ENCODE measurements at places on chromosomes 1 and 21.

DNA sequence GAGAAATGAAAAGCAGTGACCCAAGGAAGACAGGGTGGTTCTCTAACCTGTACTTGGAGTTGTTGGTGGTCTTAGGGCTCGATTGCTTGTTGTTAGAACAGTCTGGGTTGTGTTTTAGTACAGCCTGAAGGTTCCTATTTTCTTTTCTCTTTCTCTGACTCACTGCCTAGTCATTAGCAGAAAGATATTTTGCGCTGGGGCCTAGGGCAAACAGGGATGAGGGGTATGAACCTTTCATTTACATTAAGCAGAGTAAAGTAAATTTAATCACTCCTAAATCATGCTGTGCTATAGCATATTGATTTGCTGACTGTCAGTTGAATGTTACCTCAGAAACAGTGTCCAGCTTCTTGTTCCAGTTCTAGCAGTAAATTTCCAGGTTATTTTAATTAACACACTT lies 197.2 kb downstream of the RWDD3 start:
- no peak for DNase-seq

- no peak for DNase-seq
Measured at GRCh38 chr1:58003988-58004387, 542.5 kb downstream of the OMA1 start.

DNA sequence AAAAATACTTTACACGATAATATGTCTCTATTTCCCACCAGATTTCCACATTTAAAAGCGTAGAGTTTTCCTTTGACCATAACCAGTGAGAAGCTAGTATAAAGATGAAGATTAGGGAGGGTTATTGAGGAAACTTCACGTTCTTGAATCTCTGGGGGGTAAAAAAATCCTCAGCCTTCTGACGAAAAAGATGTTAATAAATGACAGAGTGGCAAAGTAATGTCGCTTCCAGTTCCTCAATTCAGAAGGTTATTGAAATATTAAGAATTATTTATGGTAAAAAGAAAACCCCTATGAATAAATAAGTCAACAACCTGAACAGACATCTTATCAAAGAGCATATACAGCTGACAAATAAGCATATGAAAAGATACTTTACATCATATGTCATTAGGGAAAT lies 241.0 kb downstream of the GPATCH2 start:
- no peak for DNase-seq

GRCh38 chr1:40648928-40649591 lies 16.4 kb downstream of the RIMS3 start:
- no peak for DNase-seq

GRCh38 chr1:216073793-216074595 lies 349.3 kb downstream of the USH2A start:
- no peak for DNase-seq

- no peak for DNase-seq
Measured at GRCh38 chr21:40054403-40054802, 187.2 kb downstream of the PCP4 start.

GRCh38 chr1:28890435-28890834 lies 23.9 kb upstream of the EPB41 start:
- no peak for DNase-seq

DNA sequence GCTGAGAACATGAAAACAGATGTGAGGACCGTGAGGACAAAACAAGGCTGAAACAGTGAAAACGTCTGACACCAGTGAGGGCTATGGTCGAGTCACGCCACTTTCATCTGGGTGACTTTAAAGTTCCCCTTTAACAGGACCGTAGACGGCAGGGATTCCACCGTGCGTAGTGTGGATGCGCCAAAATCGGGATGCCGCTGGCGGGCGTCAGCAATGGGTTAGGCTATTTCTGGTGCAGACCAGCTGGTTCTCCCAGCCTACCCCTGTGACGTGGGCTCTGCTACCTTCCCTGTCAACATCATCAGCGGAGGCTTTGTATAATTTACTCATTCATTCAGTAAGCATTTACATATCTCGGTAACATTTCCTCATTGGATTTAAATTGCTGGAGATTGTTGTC lies 246.6 kb upstream of the AJAP1 start:
- DNase-seq: no peak

DNA sequence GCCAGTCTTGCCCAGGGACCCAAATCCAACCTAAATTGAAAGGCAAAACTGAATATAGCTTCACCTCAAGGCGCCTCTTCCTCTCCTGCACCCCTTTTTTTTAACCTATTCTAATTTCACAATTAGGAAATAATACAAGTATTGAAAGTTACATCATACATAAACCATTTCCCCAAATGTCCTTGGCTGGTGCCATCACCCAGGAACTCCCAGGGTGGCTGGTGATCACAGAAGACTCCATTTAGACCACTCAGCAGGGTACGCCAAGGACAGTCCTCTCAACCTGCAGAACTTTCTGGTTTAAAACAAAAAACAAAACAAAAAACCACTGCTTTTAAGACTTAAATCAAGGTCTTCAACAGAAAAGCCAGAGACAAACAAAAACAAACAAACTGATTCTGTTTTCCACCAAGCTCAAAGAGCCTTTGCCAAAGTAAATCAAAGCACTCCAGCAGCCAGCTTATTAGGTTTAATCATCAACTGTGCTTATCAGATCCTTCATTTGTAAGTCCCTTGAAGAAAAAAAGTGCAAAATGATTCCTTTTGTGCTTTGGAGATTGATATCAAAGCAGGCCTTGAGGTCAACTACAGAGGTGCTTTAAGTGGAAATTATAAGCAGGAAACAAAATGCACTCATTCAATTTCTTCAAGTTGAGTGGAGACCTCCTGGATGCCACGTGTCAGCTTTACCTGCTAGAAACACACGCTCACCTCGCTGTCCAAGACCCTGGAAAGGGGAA lies 113.0 kb downstream of the ETS2 start:
- no peak for DNase-seq

- no peak for DNase-seq
Measured at GRCh38 chr1:14841456-14841855, 243.0 kb downstream of the KAZN start.

- no peak for DNase-seq
Measured at GRCh38 chr1:202710070-202711045, at the start of gene SYT2. Gene SYT2, minus strand, starts transcription at chr1:202710454. Its CDS starts 104,682 bp downstream, at chr1:202605772.

DNA sequence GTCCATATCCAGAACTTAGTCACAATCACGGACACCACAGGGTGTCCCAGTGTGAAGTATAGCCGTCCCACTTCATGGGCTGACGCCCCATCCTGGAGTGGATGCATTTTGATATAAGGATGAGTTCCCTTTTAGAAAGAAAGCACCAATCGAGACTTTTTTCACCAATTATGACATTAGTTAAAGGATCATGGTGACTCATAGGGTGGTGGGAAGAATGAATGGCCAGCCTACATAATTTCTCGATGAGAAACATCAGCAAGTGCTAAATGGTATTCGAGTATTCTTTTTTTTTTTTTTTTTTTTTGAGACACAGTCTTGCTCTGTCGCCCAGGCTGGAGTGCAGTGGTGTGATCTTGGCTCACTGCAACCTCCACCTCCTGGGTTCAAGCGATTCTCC lies 38.5 kb upstream of the USP1 start:
- no peak for DNase-seq
